ENCODE measurements at places on chromosomes 2 and 18. TPM values are rescaled to one million over a fixed set of nuclear protein-coding genes. Genes with fewer than 3 reads are reported as not detected.

GRCh38 chr18:9561759-9562158 is 52.6 kb downstream of the PPP4R1 start:
- DNase-seq = no peak

- no peak for DNase-seq
Measured at GRCh38 chr2:25867396-25868003, 10.8 kb downstream of the ASXL2 start.

- DNase-seq = no peak
Measured at GRCh38 chr2:218896501-218897393, 16.1 kb downstream of the WNT10A start.

DNA sequence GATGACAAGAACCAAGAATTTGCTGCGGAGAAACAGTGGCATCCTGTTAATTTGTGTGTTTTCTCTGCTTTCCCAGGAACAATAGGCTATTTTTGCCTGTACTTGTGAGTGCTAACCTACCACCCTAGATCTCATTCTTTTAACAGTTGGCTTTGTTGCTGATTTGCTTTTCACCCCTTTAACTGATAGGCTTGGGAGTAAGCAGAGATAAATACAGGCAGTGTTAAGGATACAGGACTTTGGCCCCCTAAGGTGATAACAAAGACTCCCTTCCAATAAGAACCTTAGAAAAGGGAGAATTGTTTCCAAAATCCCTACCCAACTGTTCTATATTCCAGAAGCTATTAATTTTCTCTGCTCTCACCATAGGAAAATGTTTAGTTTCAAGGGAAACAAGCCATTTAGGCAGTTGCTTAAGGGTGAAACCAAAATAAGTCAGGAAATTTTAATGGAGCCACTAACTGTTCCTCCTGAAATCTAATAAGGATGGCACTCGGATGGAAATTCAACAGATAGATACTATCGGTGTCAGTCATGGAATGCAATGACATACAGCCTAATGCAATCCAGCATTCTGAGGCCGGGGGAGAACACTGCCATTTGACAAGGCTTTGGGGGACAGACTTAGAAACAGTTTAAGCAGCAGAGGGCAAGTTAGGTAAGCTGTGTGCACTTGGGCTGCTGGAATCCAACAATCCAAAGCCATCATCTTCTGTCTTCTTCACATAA is 238.8 kb downstream of the RNF152 start:
- no peak for DNase-seq

Gene SELENOI
- 13.5 TPM for total RNA-seq

Gene PKDCC
- 155 TPM for total RNA-seq

Gene CNTNAP5
- total RNA-seq = not detected

All from tibial nerve (tissue), 4 donors.